ENCODE measurements at places on chromosomes 11 and 22. TPM values are rescaled to one million over a fixed set of nuclear protein-coding genes. Genes with fewer than 3 reads are reported as not detected.

- no peak overlapping the region for H3K27ac ChIP-seq
- H3K4me1 ChIP-seq = no peaks in the 10 kb centered on the region
- no peak for DNase-seq
Observed at GRCh38 chr11:10355257-10355661, 50.4 kb downstream of the ADM start.

DNA sequence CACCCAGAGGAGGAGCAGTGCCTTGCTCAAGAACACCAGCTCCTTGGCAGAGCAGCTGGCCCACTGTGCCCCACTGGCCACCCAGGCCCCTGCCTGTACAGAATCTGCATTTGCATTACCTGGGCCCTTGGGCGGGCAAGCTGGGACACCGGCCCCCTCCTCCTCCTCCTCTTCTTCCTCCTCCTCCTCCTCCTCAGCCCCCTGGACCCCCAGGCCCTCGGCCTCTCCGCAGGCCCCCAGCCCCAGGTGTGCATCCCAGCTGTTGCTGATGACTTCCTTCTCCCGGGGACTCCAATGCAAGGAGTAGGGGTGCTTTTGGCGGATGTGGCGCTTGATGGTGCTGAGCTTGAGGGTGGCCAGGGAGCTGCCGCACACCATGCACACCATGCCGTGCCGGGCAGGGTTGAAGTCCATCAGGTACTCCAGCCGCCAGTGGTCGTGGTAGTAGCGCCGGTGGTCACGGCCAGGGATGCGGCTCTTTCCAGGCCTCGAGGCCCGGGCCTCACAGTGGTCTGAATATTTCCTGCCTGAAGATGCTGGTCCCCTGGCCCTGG, 2.8 kb downstream of the ZFTA start:
- H3K4me3 ChIP-seq = no peak overlapping the region
- no peaks in the 10 kb centered on the region for H3K36me3 ChIP-seq
- peak overlapping the region; percentile 93 for H3K27ac ChIP-seq
- H3K4me1 ChIP-seq = peaks cover 54% of the 10 kb centered on the region
- DNase-seq = no peak

GRCh38 chr22:17110791-17111550, 10.2 kb downstream of the TMEM121B start:
- H3K36me3 ChIP-seq = peaks cover 31% of the 10 kb centered on the region
- no peak overlapping the region for H3K4me3 ChIP-seq
- no peak overlapping the region for H3K27ac ChIP-seq

DNA sequence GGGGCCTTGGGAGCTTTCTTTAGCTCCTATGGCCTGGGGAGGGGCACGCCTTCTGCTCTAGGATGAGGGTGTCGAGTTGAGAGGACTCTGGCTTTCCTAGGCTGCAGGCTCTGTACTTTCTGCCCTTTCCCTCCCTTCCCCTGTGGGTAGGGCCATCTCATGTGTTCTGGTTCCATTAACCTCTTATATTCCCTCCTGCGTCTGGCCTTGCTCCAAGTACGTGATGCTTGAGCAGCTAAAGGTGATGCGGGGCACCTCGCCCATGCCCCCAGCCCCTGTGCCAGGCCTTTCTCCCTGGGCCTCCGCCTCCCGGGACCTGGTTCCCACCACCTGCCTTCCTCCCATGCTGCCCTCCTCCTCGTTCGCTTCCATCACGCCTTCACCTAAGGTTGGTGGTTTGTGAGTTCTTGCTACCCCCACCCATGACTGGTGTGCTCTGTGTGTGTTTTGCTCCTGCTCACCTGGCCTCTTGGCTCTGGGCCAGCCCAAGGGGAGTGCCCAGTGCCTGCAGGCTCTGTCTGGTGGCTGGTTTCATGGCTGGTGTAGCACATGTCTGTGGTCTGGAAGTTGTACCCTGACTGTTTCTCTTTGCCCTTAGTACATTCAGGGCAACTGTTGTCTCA, 34.1 kb downstream of the PHLDB1 start:
- no peak for DNase-seq
- no peaks in the 10 kb centered on the region for H3K27me3 ChIP-seq
- no peaks in the 10 kb centered on the region for H3K4me1 ChIP-seq
- no peak overlapping the region for H3K27ac ChIP-seq
- no peaks in the 10 kb centered on the region for H3K36me3 ChIP-seq
- H3K4me3 ChIP-seq = no peak overlapping the region

- H3K36me3 ChIP-seq = no peaks in the 10 kb centered on the region
- H3K4me3 ChIP-seq = no peak overlapping the region
- H3K4me1 ChIP-seq = no peaks in the 10 kb centered on the region
- H3K27ac ChIP-seq = no peak overlapping the region
- H3K27me3 ChIP-seq = no peaks in the 10 kb centered on the region
- DNase-seq = no peak
Observed at GRCh38 chr22:29587938-29588699, 7.2 kb upstream of the NIPSNAP1 start.

DNA sequence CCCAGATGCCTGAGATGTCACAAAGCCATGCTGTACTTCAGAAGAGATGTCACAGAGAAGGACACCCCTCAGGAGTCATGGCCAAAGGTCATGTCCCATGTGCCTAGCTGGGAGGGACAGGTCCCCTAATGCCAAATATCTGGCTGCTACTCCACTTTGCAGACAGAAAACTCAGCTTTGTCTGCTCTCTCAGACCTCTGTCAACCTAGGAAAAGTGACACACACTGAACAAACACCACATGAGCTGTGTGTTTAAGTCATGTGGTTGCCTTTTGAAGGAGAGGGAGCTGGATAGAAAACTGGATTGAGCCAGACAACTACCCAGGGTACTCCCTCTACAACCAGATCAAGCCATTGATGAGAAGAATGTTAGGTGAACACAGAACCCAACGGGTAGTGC, 3.5 kb downstream of the TRIM66 start:
- no peak for DNase-seq
- H3K27ac ChIP-seq = no peak overlapping the region
- H3K4me3 ChIP-seq = no peak overlapping the region
- no peaks in the 10 kb centered on the region for H3K27me3 ChIP-seq
- peaks cover 4% of the 10 kb centered on the region for H3K36me3 ChIP-seq
- H3K4me1 ChIP-seq = peaks cover 17% of the 10 kb centered on the region

GRCh38 chr11:104956528-104956927, 11.8 kb downstream of the CASP4 start:
- peaks cover 23% of the 10 kb centered on the region for H3K36me3 ChIP-seq
- no peak for DNase-seq
- no peaks in the 10 kb centered on the region for H3K27me3 ChIP-seq
- H3K4me3 ChIP-seq = no peak overlapping the region
- no peak overlapping the region for H3K27ac ChIP-seq

DNA sequence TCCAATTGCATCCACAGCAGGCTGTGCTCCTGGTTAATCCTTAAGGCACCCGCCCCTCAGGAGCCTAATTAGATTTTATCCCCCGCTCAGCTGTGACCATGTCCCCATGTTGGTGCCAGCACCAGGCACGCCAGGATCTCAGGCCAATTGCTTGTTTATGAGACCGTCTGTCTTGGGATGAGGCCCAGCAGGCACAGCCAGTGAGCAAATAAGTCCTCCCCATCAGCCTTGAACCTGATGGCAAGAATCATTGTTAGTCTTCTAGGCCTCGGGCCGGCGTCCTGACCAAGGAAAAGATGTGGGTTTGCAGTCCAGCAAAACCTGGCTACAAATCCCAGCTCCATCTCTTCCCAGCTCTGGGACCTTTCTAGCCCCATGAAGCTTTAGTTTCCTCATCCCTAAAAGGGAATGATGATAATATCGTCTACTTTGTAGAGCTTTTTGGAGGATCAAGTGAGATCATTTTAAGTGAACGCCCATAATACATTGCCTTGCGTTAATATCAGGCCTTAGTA, 57.3 kb downstream of the TP53I11 start:
- no peaks in the 10 kb centered on the region for H3K27me3 ChIP-seq
- H3K4me1 ChIP-seq = peaks cover 11% of the 10 kb centered on the region

Gene APOBEC3C
- 16.2 TPM for total RNA-seq

Gene MIOX
- not detected for total RNA-seq

DNA sequence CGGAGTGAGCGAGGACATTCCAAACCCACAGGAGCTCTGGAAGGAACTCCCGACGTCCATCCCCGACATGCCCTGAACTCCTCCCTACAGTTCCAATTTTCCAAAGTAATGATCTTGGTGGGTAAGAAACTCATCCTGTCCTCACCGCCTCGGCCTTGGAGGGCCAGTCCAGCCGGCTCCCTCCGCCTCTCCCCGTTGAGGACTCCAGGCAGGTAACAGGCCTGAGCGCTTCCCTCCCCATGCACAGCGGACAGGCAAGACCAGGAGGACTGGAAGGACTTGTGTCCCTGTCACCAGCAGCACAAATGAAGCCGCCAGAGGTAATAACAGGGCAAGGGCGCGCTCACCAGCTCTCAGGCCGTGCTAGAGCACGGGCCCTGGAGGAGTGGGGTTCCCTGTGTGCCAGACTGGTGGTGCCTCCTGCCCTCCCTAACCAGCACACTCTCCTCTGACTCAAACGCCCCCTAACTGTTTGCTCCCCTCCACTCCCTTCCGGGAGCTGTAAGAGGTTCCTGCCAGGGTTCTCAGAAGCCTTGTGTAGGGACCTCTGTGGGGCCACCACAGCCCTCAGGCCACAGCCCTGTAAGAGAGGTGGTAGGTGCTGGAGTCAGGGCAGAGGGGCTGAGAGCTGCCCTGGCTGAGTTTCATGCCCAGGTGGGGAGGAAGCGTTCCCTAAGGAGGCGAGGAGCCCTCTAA, 17.1 kb downstream of the OVOL1 start:
- no peaks in the 10 kb centered on the region for H3K27me3 ChIP-seq
- no peak overlapping the region for H3K27ac ChIP-seq
- DNase-seq = no peak
- no peaks in the 10 kb centered on the region for H3K4me1 ChIP-seq
- no peak overlapping the region for H3K4me3 ChIP-seq
- H3K36me3 ChIP-seq = no peaks in the 10 kb centered on the region

Gene PLEKHB1
- total RNA-seq = 7.9 TPM

Gene ABTB2
- total RNA-seq = 10.8 TPM

DNA sequence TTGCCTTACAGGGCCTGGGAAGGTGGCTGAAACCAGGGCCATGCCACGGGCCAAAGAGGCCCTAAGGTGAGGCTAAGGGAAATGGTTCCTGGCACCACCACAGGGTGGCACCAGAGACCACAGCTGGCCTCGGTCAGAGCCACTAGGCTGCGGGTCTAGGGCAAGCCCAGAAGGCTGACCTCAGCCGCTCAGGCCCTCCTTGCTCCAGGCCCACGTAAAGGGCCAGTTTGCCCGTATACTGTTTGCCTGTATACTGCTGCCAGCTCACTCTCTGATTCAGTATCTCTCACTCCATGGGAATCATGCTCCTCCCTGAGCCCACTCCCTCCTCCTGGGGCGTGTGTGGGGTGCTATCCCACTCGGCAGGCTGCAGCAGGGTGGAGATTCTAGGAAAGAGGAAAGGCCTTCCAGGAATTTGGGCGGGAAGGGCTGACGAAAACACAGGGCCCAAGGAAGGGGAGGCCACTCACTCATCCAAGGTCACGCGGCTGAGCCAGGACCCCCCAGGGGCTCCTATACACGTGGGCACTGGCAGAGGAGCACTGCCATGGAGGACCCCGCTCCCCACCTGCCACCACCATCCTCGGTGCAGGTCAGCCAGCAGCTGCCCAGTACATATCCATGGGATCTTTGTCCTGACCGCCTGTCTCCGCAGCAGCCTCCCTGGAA, 62.4 kb downstream of the NECTIN1 start:
- peaks cover 23% of the 10 kb centered on the region for H3K4me1 ChIP-seq
- no peak overlapping the region for H3K4me3 ChIP-seq
- H3K36me3 ChIP-seq = no peaks in the 10 kb centered on the region
- no peak overlapping the region for H3K27ac ChIP-seq
- H3K27me3 ChIP-seq = no peaks in the 10 kb centered on the region
- DNase-seq = no peak

Gene PRR33
- not detected for total RNA-seq
